ENCODE measurements at places on chromosomes 2 and 18. TPM values are rescaled to one million over a fixed set of nuclear protein-coding genes. Genes with fewer than 3 reads are reported as not detected.

- DNase-seq, result no peak
- H3K27me3 ChIP-seq, result no peaks in the 10 kb centered on the region
- no peak overlapping the region for H3K27ac ChIP-seq
- no peaks in the 10 kb centered on the region for H3K36me3 ChIP-seq
Measured at GRCh38 chr2:25274868-25275574, 66.7 kb downstream of the DNMT3A start.

DNA sequence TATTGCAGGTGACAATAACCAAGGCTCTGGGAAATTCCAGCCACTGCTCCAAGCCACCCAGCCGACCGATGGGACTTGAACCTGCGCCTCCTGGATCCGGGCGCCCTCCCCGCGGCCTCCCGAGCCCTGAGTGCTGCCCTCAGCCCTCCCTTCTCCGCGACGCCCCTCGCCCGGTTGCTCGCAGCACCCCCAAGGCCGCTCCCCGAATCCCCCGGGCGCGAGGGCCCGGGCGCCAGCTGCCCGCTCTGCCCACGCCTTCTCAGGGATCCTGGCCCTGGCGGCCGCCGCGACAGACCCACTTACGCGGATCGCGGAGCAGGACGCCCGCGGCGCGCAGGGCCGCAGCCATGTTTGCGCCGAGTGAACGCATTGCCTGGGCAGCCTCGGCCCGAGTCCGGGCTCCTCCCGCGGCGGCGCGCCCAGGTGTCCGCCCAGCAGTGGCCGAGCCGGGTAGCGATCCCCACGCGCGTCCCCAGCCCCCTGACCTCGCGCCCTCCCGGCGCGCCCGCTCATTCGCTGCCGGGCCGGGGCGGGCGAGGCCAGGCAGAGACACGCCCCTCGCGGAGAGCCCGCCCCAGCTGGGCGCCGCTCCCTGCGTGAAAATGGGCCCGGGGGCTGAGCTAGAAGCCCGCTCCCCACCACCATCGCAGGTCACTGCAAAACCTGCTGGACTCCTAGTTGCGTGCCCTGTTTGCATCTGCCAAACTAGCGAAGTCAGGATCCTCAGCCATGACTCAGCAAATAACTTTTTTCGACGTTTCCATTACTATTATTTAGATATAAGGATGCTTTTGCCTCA lies at the start of gene FECH:
Gene FECH (minus strand): TSS at position 452 of the 799 bp plus-strand sequence. CDS start 82 bp downstream, at position 370.
- no peak within 1 kb of the TSS for H3K27ac ChIP-seq
- peak; percentile 63 for DNase-seq
- H3K4me3 ChIP-seq, result peak within 1 kb of the TSS; percentile 81
- H3K27me3 ChIP-seq, result no peaks in the 10 kb centered on the region
- H3K36me3 ChIP-seq, result no peaks in the 10 kb centered on the region

DNA sequence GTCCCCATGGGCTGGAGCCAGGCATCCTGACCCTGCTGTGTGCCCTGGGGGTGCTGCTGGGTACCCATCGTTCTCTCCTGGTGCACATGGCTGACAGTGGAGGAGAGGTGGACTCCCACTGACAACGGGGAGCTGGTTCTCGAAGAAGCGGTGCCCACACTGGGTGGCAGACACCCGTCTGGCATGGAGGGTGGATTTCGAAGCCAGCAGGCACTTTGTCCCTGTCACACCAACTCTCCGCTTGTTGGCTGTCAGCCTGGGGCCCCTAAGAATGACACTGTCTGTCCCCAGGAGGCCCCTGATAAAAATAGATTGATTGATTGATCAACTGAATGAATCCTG lies 55.4 kb downstream of the RTP5 start:
- H3K36me3 ChIP-seq, result no peaks in the 10 kb centered on the region
- H3K4me1 ChIP-seq, result no peaks in the 10 kb centered on the region
- no peak overlapping the region for H3K27ac ChIP-seq
- no peak overlapping the region for H3K4me3 ChIP-seq
- DNase-seq, result no peak

DNA sequence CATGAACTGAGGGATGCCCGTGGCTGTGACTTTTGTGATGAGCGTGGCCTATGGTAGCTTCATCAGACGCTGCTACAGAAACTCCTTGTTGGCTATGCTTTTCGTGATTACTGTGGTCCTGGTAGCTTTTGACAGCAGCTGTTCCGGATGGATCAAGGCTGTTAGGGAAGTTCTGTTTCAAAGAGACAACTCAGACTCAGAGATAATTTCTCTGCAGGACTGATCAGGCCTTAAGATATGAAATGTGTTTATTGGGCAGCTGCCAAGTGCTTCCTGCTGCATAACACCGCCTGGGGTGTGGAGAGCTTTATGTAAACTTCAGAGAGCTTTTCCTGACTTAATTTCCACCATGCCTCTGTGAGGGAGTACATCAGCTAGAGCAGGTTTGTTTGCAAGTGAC lies 243.8 kb downstream of the TSN start:
- DNase-seq, result no peak
- no peak overlapping the region for H3K4me3 ChIP-seq
- H3K27me3 ChIP-seq, result no peaks in the 10 kb centered on the region
- no peaks in the 10 kb centered on the region for H3K36me3 ChIP-seq
- H3K4me1 ChIP-seq, result no peaks in the 10 kb centered on the region

GRCh38 chr2:111024496-111024895 lies 96.2 kb upstream of the BCL2L11 start:
- no peaks in the 10 kb centered on the region for H3K36me3 ChIP-seq
- no peak overlapping the region for H3K4me3 ChIP-seq
- H3K27me3 ChIP-seq, result no peaks in the 10 kb centered on the region
- H3K27ac ChIP-seq, result no peak overlapping the region

DNA sequence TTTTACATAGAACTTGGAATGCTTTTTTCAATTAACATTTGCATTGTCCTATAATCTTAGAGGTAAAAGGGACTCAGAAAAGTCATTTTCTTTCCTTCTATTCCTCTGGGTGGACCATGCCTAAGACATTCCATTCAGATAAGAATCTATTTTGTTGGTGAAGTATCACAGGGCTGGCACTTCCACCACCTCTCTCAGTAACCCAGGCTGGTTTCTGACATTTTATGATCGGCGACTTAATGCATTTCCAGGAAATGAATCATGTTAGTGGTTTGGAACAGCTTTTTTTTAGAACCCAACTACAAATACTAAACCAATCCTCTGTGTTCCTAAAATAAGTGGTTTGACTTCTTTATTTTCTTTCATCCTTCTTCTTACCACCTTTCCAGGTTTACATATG lies 27.0 kb downstream of the GAD1 start:
- H3K27ac ChIP-seq, result no peak overlapping the region
- H3K4me1 ChIP-seq, result no peaks in the 10 kb centered on the region
- no peaks in the 10 kb centered on the region for H3K36me3 ChIP-seq
- no peak for DNase-seq

DNA sequence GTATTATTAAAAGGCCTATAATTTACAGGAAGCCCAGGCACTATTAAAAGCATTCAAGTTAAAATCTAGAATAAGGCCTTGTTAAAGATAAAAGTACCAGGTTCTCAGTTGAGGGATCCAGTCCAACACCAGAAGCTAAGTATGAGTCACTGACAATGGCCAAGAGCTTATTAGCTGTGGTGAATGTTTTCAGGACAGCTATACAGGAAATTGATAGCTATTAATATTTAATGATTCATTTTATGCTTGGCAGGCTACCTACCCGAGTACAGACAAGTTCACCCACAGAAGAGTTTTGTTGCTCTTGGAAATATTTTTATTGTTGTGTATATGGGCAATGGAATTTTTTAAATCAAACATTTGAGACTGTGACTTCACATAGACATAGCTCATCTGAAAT lies 729.6 kb upstream of the ZNF804A start:
- no peak overlapping the region for H3K4me3 ChIP-seq
- no peak for DNase-seq
- H3K27me3 ChIP-seq, result no peaks in the 10 kb centered on the region
- no peaks in the 10 kb centered on the region for H3K4me1 ChIP-seq
- no peak overlapping the region for H3K27ac ChIP-seq

DNA sequence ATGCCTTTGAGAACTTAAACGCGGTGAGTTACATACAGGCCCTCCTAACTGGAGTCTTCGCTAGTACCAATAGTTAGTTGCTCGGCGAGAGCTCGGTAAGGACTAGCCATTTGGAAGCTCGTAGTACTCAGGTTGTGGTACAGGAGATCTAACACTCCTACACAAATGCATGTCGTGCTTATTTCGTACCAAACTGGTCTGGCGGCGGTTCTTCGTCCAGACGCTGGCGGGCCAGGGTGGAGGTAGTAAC lies 346 bp upstream of the VRK2 start:
- no peaks in the 10 kb centered on the region for H3K27me3 ChIP-seq
- no peak for DNase-seq

DNA sequence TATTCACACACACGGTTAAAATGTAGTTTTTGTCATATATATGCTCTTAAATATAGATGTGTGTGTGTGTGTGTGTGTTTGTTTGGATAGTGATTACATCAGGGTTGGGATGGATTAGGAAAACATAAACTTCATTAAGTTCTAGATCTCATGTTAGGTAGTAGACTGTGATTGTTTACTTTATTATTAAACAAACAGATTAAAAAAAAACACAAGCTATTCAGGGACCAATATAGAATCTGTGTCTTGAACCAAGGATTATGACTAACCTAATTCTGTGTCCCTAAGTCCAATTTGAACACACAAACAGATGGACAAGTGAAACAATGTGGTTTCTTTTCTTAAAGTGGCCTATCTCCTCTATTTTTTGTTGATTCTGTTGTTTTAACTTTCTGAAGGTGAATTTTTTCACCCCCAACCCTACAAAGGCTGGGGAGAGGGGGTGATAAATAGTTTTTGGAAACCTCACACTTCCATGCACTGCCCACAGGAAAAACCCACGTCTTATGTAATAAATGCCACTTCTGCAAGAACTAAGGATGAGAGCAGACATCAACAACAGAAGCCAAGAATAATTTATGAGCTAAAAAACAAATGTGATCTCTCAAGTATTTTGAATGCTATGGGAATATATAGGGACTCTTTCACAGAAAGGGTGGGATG lies 40.7 kb downstream of the IL1R2 start:
- H3K4me3 ChIP-seq, result no peak overlapping the region
- H3K27ac ChIP-seq, result no peak overlapping the region
- DNase-seq, result no peak
- no peaks in the 10 kb centered on the region for H3K27me3 ChIP-seq

Gene REG3A
- total RNA-seq, result not detected

Gene EVX2
- 0.03 TPM for total RNA-seq

Gene ALPI
- total RNA-seq, result not detected

Gene SP100
- not detected for total RNA-seq
